Myocyte (in vitro differentiated cells): ENCODE measurements at places on chromosomes 12 and 14. TPM values are rescaled to one million over a fixed set of nuclear protein-coding genes. Genes with fewer than 3 reads are reported as not detected.

OASL gene
- total RNA-seq = 0.68 and 1.2 TPM in 2 replicates

ATL1 gene
- total RNA-seq = 5.0 and 7.4 TPM in 2 replicates

CCDC175 gene
- total RNA-seq = not detected in 2 replicates

APEX1 gene
- 125 and 145 TPM in 2 replicates for total RNA-seq

SERPINA6 gene
- total RNA-seq = not detected in 2 replicates

FAM222A gene
- total RNA-seq = 5.7 and 9.1 TPM in 2 replicates

LBHD2 gene
- total RNA-seq = 0.94 and 2.7 TPM in 2 replicates

C14orf180 gene
- 0.67 TPM in 1 of 2 replicates, not detected in the other for total RNA-seq

CCDC197 gene
- not detected in 2 replicates for total RNA-seq

TAS2R31 gene
- 0.99 and 2.2 TPM in 2 replicates for total RNA-seq

DNA sequence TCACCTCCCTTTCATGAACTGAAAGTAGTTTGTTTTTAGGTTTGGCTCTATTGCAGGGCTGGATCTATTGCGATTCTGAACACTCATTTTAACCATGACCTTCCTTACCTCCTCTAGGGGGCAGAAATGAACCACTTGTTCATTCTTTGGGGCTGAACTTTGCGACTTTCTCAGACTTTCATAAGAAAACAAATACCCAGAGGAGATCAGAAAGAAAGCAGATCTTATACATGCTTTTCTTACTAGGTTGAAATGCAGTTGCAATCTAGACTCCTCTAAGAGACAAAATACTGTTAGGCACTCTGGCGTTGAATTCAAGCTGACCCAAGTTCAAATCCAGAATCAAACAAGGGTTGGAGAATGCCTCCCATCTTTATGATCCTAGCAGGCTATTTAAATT lies 32.6 kb upstream of the PLEKHG3 start:
- peak; percentile 76 for DNase-seq

DNA sequence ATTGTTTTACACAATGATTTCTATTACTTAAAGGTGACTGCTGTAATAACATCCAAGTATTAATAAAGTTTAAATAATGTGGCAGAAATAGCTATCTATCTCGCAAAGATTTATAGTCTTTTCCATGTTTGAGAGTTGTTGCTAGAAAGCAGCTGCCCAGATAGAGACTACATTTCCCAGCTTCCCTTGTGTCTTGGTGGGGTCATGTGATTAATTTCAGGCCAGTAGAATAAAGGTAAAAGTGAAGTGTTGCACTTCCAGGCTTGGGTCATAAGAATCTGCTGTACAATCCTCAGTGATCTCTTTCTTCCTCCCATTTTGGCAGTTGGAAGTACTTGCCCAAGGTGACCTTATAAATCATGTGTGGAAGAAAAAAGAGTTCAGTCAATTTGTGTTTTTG lies 449.7 kb upstream of the USP15 start:
- DNase-seq = no peak

GRCh38 chr12:93583627-93584392 lies 11.3 kb downstream of the SOCS2 start:
- DNase-seq = no peak

DNA sequence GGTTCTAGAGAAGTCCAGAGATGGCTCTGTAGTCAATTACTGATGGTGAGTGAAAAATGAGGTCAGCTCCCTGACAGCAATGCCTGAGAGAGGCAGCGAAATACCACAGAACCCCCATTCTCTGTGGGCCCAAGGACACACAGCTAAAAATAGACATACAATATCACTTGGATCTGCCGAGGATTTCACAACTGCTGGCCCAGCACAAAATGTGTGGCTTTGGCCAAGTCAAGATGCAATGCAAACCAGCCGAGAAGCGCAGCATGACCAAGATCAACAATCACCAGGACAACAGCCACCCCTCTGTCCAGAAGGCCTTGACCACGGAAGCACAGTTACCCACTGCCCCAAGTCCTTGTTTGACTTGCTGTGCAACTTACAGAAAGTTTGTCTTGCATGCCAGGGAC lies 52.2 kb downstream of the CKAP4 start:
- DNase-seq = peak; percentile 86

DNA sequence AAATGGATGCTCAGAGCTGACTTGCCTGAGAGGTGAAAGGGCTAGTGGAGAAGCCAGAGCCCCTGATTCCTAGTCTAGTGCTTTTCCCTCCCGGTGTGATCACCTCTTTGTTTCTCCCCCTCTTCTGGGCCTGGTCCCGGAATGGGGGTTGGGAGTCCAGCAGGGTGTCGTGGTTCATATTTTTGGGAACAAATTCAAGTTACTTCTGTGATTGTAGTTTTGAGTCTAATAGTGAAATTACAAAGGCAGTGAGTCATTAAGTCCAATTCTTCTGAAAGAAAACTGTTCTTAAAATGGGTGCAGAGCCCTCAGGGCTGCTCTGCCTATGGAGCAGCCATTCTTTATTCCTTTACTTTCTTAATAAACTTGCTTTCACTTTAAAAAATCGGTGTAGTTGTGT lies 7.6 kb downstream of the SUSD6 start:
- DNase-seq = no peak

- DNase-seq = no peak
These were observed 80.3 kb downstream of the PAPOLA start for GRCh38 chr14:96582411-96582961.

DNA sequence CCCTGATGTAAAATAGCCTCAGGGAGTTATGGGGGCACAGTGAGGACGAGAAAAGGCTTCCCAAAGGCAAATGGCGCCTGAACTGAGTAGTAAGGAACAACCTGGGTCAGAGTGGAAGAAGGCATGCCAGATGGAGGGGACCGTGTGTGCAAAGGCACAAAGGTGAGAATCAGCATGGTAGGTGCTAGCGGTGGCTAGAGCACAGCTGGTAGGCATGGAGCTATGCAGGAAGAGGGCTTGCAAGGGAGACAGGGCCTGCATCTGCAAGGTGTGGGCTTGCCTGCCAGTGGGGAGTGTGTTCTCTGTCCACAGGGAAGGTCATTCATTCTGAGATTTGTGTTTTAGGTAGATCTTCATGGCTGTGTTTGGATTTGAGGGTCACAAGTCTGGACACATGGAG lies 18.5 kb upstream of the HSP90AA1 start:
- no peak for DNase-seq

DNA sequence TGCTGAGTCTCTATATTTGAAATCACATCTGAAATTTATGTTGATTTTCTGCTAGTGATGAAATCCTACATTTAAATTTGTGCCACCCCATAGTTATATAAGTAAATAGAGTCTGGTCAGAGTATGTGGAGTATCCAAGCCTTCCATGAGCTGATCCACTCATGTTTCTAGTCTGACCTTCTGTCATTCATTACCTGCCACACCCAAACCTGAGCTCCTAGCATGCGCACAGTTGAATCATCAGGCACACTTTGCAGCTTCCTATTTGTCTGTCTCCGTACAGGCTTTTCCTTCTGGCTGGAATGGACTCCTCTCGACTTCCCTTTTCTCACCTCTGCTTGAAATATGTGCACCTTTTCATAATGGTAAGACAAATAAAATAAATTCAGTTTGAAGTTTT lies 45.3 kb upstream of the LRIG3 start:
- DNase-seq = no peak

DNA sequence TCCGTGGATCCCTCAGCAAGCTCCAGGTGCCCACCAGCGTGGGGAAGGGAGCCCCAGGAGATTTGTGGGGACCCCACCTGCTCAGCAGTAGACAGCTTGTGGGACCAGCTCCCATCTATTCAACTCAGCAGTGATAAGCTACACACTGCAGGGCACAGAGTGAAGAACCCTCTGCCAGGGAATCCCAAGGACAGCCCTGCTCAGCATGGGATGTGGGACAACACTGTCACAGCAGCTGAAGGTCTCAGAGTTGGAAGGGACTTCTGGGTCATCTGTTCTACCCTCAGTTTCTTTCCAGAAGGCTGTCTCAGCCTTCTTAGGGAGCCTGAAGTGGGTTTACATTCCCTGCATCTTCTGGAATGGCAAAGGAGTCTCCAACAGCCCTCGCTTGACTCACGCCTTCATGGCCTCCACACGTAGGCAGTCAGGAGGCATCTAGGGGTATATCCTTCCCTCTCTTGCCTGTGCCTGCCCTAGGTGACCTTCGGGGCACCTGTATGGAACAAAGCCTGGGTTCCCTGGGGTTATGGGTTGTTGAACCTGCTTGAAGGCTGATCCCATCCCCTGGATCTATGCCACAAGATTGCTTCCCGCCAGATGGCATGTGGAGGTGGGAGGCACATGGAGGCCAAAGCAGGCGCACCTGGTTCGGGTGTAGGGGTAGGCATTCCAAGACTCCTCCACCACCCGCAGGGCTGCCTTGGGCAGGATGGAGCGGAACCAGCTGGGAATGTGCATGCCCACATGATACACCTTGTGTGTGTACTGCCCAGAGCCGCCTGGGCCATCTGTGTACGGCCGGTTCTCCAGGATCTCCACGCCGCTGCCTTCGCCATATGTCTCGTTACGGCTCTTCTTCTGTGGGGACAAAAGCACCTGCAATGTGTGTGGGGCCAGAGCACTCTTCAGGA lies 33.0 kb downstream of the ARL6IP4 start:
- no peak for DNase-seq

GRCh38 chr12:108432423-108433121 lies 82.5 kb upstream of the FICD start:
- no peak for DNase-seq

DNA sequence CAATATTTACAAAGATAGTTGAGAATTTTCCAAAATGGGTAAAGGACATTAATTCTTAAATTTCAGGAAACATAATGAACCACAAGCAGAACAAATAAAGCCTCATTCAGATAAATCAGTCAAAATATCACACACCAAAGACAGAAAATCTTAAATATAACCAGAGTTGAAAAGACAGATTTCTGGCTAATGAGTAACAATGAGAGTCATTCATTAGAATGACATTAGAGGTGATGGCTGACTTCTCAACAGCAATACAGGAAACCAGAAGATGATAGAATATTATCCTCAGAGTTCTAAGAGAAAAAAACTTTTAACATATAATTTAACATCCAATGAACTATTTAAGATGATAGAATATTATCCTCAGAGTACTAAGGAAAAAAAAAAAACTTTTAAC lies 124.2 kb downstream of the DENND5B start:
- DNase-seq = no peak

GRCh38 chr14:45194964-45195363 lies 58.0 kb downstream of the MIS18BP1 start:
- no peak for DNase-seq

DNA sequence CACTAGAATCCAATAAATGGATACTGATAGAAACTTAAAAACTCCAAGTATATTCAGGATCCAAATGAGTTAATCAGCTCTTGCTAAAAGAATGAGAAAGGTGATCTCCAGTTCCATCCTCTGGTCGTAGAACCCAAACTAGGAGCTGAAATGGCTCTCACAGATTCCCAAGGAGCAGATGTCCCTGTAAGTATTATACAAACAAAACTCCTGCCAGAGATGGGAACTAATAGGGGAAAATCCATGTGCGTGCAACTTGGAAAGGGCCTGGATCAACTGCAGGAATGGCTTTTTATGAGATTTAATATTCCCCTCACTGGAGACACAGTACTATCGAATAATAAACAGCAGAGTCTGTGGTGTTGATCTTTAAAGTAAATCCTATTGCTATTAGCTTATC lies 309.2 kb upstream of the TBX3 start:
- DNase-seq = no peak

GRCh38 chr12:105576261-105576660 lies 245.8 kb downstream of the C12orf75 start:
- no peak for DNase-seq

DNA sequence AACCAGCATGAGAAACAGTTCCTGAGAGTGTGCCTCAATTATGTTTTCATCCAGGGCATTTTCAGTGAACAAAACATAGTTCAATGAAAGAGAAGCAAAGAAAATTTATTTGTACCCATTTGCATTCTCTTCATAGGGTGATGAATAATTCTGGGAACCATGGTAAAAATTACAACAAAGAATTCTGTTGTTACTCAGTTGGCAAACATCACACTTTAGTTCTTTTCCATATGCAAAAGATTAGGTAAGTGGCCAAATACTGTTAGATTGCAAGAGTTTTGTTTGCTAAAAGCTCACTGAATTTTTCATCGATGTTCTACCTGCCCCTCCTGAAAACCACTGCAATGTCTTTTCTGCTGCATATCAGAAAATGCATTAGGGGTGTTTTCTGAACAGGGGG lies 132.4 kb upstream of the RGS6 start:
- no peak for DNase-seq

- no peak for DNase-seq
These were observed 5.6 kb upstream of the GOLGA3 start for GRCh38 chr12:132834181-132834711.

- no peak for DNase-seq
These were observed 21.6 kb upstream of the TESC start for GRCh38 chr12:117120787-117121186.
